ENCODE measurements at places on chromosomes 2 and 18. TPM values are rescaled to one million over a fixed set of nuclear protein-coding genes. Genes with fewer than 3 reads are reported as not detected.
A peak's percentile ranks its signal among the peaks of the same experiment; 100 is the strongest.

MYO5B gene
- total RNA-seq = 29.5 TPM

SPATA3 gene
- total RNA-seq = not detected

EGR4 gene
- total RNA-seq = not detected

ASB18 gene
- not detected for total RNA-seq

NCL gene
- total RNA-seq = 217 TPM

TACR1 gene
- total RNA-seq = not detected

EPB41L5 gene
- 14.8 TPM for total RNA-seq

RBM43 gene
- total RNA-seq = 4.1 TPM

XPO1 gene
- 206 TPM for total RNA-seq

DHX57 gene
- 19.7 TPM for total RNA-seq

DNA sequence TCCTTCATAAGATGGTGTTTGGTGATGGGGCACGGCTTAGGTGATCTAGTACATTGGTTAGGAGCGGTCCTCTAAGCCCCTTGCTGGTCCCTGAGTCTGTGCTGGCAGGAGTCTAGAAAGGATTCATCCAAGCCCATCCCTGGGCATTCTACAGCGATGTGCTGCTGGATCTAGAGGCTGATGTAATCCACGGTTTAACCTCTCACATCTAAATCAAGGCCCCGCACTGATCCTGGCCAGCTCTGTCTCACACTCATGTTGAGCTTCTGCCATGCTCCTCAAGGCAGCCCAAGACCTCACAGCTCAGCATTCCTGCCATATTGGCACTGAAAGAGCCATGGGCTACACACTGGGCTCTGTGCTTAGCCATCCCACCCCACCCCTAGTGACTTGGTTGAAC is 664.8 kb downstream of the STK39 start:
- DNase-seq = peak; percentile 3

DNA sequence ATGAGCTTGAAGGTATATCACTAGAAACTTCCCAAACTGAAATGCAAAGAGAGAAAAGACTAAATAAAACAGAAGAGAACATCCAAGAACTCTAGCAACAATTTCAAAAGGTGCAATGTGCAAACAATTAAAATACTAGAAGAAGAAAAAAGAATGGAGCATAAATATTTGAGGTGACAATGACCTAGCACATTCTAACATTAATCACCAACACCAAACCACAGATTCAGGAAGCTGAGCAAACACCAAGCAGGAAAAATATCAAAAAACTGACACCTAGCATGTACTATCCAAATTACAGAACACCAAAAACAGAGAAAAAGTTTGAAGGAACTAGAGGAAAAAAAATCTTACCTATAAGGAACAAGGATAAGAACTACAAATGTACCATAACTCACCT is 460.8 kb downstream of the IRS1 start:
- peak; percentile 40 for DNase-seq

DNA sequence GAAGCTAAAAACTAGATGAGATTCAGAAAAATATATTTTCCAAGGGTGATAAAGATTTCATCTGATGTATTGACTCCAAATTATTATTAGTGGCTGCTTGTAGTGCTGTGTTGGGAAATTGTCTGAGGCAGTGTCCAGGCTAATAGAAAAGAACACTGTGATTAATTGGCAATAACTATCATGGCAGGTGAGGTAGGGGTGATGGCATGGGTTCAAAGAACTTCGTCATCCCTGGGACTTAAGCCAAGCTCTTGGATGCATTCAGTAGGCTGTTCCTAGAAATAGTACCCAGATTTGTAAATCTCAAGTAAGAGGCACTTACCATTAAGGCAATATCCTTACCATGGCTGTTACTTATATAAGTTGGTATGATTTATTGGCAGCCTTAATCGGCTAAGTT is 13.2 kb upstream of the RAPGEF4 start:
- no peak for DNase-seq

DNA sequence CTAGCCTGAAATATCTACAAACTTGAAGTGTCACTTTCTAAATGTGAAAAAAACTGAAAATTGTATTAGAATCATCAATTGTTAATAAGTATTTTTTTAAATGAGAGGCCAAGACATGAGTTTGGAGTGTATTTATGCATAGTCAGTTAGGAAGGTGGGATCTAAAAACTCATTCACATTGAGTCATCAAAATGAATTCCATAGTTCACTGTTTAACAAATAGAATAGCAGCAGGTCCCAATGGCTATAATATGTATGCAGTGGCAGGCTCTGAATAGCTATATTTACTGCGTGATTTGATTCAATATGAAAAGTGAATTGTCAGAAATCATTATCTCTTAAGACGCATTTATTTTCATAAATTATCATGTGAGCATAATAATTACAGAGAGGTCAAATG is 256.1 kb downstream of the ZNF385B start:
- no peak for DNase-seq

DNA sequence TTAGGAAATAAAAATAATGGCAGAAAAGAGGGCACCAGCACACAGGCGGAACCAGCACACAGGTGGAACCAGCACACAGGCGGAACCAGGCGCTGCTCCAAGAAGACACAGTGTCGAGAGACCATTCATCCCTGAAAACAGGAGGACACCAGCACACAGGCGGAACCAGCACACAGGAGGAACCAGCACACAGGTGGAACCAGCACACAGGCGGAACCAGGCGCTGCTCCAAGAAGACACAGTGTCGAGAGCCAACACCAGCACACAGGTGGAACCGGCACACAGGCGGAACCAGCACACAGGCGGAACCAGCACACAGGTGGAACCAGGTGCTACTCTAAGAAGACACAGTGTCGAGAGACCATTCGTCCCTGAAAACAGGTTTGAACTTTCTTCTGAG is 115.5 kb upstream of the TMEM18 start:
- DNase-seq = no peak

DNA sequence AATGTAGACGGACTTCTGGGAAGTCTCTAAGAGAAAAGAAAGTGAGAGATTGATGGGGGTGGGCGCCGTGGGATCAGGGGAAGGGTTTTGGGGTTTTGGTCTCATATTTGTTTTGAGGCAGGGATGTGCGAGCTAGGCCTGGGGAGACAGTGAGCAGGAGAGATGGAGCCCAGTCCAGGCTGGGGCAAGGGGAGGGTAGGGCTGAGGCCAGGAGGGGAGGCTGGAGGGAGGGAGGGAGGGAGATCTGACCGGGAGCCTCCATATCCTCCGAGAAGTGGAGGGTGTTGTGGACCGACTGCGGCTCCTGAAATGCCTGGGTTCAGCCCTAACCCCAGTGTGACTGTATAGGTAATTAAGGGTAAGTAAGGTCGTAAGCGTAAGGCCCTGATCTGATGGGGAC is 72.8 kb upstream of the ODC1 start:
- no peak for DNase-seq

GRCh38 chr18:76985156-76985950 is 147.2 kb downstream of the MBP start:
- DNase-seq = no peak

DNA sequence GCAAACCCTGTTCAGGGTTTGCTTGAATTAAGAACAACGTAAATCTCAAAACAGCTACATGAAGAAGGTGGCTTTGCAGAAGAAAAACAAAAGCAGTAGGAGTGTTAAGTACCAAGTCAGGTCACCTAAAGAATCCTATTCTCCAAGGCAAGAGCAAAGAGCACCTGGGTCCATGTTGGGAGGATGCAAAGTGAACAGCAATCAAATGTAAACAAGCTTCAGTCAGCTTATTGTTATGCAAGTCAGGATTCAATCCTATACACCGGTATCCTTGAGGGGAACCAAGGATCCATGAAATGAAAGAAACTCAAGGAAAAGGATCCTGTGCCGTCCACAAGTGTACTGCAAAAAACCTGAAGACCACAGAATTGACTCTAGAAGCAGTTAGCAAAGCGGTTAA is 261.0 kb upstream of the DDX18 start:
- DNase-seq = no peak

DNA sequence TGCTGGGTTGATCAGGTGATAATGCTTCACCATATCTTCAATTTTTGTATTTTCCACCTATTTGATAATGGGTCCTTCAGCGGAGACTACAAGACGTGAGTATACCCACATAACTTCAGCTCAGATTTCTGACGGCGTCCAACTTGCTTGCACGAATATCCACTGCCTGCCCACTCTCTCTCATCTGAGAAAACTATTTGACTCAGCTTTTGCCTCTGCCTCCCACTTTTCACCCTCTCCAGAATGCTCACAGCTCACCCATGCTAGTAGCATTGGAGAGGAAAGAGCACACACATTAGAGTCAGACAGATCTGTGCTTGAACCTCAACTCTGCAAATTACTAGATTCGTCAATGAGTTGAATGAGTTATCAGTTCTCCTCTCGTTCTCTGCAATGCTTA is 166.8 kb downstream of the BCL2 start:
- no peak for DNase-seq

GRCh38 chr2:206776432-206776831 is 11.0 kb downstream of the FASTKD2 start:
- DNase-seq = no peak

- no peak for DNase-seq
These were observed 93.6 kb upstream of the HNMT start for GRCh38 chr2:137870682-137871081.

GRCh38 chr2:9168821-9169221 is 37.8 kb upstream of the ASAP2 start:
- no peak for DNase-seq

GRCh38 chr2:223306371-223306770 is 254.4 kb downstream of the KCNE4 start:
- DNase-seq = peak; percentile 41

GRCh38 chr18:77544792-77545191 is 295.1 kb downstream of the GALR1 start:
- DNase-seq = no peak

DNA sequence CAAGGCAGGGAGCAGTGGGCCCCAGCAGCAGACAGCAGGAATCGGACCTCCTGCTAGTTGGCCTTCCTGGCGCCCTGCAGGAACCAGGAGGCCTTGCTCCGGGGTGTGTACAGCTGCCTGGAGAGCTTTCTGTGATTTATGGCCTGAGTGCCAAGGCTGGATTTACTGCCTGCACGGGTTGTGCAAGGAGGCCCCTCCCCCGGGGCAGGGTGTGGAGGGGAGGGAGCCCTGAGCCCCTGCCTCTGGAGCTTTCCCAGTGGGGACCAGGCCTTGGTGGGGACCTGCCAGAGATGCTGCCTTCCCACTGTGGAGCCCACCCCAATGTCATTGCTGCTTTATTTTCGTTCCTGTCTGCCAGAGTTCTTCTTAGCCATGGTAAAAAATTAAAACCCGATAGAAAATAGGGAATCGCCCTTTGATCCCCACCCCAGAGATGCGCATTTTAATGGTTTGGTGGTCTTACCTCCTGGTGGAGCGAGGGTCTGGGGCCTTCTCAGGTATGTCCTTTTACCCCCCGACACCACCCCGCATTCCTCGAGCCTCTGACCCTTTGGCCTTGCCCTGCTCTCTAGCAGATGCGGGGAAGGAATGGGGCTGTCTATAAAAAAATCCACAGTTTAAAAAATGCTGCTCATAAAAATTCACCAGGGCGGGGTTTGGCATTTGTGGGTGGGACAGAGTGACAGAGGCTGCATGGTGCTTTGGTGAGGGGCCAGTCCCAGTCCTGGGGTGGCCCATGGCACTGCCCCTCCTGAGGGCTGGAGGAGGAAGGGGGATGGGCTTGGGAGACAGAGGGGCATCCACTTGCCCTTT is 6.9 kb upstream of the RALB start:
- DNase-seq = peak; percentile 88

- no peak for DNase-seq
These were observed 114.6 kb downstream of the DOCK10 start for GRCh38 chr2:224927646-224928173.

DNA sequence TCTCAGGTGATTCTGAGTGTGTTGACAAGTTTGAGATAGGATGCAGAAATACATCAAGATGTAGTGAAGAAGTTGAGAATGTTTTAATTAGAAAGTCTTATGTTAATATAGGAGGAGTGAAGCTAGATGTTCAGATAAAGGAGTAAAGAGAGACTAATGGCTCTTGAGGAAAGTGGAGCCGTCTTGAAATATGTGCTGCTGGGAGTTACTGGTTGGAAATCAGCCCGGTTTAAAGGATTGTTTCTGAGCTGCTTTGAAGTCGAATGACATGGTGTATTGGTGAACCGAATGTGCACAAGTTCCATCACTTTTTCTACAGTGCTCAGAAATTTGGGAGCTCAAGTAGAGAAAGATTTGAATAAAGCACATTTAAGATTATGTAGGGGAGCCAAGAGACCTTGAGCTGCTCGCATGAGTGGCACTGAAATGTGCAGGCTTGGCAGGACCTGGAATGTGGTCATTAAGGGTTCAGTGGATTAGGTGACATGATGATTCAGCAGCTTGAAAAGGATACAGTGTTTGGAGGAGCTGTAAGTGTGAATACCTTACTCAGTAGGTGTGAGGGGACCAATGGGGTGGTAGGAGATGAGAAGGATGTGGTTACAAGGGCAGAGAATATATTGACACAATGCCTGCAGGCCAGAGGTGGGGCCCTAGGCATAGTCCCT is 68.6 kb downstream of the CAB39 start:
- DNase-seq = peak; percentile 70

- DNase-seq = no peak
These were observed 22.1 kb upstream of the TNS1 start for GRCh38 chr2:218024871-218025270.

DNA sequence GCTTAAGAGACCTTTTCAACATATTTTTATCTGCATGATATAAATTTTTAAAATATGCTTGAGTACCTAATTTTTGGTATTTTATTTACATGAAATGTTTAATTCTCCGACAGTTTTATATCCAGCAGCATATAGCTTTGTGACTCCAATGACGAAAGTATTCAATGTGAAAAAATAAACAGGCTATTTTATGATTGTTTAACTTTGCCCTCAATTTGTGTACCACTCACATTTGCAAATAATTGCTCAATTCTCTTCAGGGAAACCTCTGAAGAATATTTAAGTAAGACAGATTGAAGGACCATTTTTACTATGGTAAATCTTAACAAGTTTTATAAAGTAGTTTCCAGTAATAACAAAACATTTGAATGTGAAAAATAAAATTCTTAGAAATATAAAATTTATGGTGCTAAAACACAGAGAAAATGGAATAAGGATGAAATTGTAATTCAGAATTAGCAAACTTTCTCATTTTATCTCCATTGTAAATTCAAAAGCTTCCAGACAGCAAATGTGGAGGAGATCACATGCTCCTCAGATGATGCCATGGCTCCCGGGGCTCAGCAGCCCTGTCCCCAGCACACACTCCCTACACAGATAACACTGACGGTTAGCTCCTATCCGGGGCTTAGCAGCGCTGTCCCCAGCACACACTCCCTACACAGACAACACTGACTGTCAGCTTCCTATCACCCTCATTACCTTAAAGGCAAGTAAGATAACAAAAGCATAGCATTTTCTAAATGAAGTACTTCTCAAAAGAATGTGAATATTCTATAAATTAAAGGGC is 39.7 kb downstream of the SH3YL1 start:
- no peak for DNase-seq

GRCh38 chr2:84939426-84940087 is 31.4 kb upstream of the KCMF1 start:
- DNase-seq = no peak

GRCh38 chr2:224083638-224084037 is 44.6 kb upstream of the SERPINE2 start:
- no peak for DNase-seq
